Brain pericyte (primary cell): ENCODE measurements at places on chromosomes 5 and 9.
A peak's percentile ranks its signal among the peaks of the same experiment; 100 is the strongest.

- DNase-seq: no peak
Observed at GRCh38 chr5:171980792-171981191, 25.6 kb downstream of the FBXW11 start.

DNA sequence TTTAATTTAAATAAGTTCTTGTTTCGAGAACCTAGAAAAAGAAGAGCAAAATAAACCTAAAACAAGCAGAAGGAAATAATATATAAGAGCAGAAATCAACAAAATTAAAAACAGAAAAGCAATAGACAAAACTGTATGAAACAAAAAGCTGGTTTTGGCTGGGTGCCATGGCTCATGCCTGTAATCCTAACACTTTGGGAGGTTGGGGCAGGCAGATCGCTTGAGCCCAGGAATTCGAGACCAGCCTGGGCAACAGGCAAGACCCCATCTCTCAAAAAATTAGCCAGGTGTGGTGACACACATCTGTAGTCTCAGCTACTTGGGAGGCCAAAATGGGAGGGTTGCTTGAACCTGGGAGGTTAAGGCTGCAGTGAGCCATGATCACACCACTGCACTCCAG lies 59.2 kb upstream of the OTP start:
- DNase-seq: no peak

GRCh38 chr9:109901201-109901600 lies 121.2 kb downstream of the PALM2AKAP2 start:
- no peak for DNase-seq

DNA sequence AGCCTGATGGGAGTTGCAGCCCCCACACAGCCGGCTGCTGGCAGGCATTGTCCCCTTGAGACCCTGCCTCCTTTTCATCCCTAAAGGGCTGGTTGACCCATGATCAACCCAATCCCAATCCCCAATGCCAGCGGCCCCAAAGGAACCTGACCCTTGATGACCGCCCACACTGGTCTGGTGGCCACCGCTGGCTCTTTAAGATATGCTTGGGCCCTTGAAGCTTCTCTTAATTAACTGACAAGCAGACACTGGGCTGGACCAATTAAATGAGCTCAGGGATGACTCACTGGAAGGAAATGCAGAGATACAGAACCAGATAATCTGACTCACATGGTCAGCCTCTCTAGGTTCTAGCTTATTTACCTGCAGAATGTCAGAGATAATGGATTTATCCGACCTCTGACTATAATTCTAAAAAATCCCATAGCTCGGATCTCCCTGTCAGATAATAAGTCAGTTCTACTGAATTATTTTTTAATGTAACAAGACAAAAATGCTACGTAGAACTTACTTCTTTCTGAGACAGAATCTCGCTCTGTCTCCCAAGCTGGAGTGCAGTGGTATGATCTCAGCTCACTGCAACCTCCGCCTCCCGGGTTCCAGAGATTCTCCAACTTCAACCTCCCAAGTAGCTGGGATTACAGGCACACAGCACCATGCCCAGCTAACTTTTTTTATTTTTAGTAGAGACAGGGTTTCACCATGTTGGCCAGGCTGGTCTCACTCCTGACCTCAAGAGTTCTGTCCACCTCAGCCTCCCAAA lies 11.1 kb upstream of the MLANA start:
- no peak for DNase-seq

- no peak for DNase-seq
Observed at GRCh38 chr9:83109296-83109695, 46.4 kb upstream of the RASEF start.

DNA sequence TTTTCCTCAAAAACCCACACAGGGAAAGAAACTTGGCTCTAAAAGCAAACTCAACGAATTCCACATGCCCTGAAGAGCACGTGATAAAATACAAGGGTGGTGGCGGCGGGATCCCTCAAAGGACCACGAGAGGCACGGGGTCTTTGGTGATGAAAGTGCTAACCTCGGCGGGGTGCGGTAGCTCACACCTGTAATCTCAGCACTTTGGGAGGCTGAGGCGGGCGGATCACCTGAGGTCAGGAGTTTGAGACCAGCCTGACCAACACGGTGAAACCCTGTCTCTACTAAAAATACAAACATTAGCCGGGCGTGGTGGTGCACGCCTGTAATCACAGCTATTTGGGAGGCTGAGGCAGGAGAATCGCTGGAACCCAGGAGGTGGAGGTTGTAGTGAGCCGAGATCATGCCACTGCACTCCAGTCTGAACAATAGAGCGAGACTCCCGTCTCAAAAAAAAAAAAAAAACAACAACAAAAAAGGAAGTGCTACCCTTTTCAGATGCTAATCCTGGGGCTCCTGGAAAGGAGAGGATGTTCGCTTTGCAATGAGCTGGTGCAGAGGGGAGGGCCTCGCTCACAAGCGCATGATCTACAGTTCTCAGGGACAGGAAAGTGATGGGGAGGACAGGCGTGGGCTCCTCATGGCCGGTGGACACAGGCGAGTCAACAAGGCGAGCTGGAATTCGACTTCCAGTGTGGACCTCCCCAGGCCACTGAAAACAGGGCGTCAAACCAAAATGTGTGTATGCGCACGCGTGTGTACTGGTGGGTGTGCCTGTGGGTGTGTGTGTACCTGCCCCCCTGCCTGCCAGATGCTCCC lies 54.1 kb downstream of the USP20 start:
- no peak for DNase-seq

DNA sequence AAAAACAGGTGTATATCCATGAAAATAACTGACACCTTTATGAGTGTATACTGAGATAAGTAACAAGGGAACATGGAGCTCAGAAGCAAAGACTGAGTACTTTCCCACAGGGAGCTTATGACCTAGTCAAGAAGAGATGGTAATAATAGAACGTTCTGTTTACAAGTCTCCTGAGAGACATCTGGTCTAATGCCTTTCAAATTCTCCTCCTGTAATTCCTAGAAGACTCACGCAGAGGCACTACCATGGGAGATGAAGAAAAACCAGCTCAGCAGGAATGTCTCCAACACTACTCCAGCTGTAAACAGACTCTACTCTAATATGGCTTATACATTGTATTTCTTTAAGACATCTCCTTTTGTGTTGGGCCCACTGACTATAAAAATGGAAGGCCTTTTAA lies 503.6 kb upstream of the TUSC1 start:
- DNase-seq: peak; percentile 4

GRCh38 chr9:89541798-89542197 lies 43.9 kb upstream of the SEMA4D start:
- DNase-seq: no peak

DNA sequence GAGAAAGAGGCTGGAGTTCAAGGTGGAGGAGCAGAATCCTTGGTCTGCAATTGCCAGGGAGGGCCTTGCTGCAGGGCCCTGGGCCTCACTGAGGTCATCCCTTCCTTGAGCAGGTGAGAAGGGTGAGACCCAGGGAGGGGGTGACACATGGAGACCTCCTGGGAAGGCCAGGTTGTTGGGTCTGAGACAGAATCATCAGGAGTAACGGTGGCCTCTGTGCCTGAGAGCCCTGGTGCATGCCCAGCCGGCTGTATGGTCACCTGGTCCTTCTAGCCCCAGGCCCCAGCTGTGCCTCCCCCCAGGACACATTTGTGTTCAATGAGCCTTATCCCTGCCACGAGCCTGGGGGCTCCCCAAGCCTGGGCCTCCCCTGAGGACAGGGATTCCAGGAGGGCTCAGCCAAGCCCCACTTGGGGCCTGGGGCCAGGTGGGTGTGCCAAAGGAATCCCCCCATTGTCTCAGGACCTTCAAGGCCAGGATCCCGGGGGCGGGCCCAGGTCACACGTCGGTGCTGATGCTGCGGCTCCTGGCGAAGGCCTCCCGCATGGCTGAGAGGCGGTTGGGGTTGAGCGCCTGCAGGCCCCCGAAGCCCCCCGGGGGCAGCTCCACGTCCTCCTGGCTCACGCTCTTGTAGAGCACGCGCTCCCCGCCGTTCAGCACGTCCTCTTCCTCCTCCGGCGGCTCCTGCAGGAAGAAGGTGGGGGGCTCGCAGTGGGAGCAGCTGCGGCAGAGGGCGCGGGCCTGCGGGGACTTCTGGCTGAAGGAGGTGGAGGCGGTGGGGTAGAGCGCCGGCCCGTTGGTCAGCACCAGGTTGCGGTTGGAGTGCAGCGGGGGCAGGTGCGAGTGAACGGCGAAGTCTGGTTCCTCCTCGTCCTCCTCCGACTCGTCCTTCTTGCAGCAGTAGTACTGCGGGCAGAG lies 30.4 kb downstream of the FAM163B start:
- DNase-seq: no peak

GRCh38 chr5:95439801-95440493 lies 48.8 kb downstream of the FAM81B start:
- DNase-seq: no peak
